AML-193 (cell line): ENCODE measurements at places on chromosomes 12 and 14.

- no peak for DNase-seq
Observed at GRCh38 chr12:18258929-18259328, 2.4 kb upstream of the PIK3C2G start.

- DNase-seq, result no peak
Observed at GRCh38 chr12:43836475-43836989, 651 bp downstream of the TMEM117 start.

DNA sequence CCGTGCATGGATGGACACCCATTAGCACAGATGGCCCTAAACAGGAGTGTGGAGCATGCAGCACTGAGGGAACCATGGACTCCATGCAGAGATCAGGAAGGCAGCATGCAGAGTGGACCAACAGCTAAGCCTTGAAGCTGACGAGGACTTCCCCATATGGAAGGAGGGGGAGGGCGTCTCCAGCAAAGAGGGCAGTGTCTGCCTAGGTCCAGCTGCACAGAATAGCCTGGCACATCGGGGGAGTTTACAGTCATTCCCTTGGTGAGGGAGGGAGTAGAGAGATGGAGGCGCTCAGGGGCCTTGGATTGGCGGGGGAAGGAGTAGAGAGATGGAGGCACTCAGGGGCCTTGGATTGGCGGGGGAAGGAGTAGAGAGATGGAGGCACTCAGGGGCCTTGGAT is 64.5 kb downstream of the ANKRD9 start:
- DNase-seq, result no peak

DNA sequence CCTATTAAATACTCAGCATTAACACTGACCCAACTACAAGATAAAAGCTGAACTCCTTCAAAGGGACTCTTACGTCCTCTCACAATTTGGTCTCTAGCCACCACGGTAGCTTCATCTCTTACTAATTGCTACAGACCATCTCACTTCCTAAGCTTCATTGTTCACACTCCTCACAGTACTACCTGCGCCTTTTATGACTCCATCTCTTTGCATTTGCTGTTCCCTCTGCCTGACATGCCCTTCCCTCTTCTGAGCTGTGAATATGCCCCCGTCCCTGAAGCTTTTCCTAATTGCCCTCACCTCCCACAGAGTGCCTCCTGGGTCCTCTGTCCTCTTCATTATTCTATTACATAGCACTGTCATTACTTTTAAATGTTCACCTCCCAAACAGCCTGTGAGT is 2.5 kb downstream of the EEA1 start:
- no peak for DNase-seq

DNA sequence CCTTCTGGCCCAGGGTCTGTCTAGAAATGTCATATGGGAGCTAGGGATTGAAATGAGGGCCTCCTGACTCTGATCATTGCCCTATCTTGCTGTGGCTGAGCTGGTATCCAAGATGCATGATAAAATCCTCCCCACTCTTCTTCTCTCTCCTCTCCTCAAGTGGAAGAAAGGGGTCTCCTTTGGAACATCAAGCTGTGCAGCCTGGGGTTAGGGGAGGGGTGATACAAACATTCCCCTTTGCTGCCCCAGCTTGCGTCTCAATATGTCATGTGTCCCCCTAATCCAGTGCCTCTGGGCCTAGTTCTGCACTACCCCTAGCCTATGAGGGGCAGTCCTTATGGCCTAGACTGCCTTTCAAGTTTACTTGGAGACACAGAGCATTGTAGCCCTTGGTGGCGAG is 8.5 kb downstream of the RDH16 start:
- DNase-seq, result no peak

GRCh38 chr12:20472102-20472782 is 103.9 kb downstream of the PDE3A start:
- DNase-seq, result no peak

GRCh38 chr12:75542942-75543341 is 31.5 kb upstream of the KRR1 start:
- no peak for DNase-seq

- DNase-seq, result no peak
Observed at GRCh38 chr12:6383572-6384498, at the start of gene LTBR. LTBR (plus strand) TSS chr12:6384162; CDS start chr12:6384359, 197 bp downstream.

- peak; percentile 88 for DNase-seq
Observed at GRCh38 chr14:45249856-45250575, 3.0 kb downstream of the MIS18BP1 start.

GRCh38 chr12:80381121-80381520 is 62.9 kb upstream of the PTPRQ start:
- no peak for DNase-seq

DNA sequence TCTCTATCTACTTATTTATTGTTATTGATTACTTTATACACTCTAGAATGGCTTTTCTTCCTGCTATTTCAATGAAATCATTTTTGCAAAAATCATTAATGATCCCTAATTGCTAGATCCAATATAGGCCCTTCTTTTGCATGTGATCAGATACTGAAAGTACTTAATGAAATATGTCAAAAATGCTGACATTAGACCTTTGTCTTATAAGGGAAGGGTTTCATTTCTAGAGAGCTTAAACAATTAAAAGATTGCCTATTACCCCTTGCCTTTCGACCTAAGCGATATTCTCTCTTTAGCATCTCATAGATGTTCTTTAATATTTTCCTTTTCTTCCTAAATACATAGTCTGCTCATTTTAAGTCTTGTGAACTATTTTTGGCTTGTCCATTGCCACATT is 101.1 kb downstream of the KTN1 start:
- DNase-seq, result no peak

DNA sequence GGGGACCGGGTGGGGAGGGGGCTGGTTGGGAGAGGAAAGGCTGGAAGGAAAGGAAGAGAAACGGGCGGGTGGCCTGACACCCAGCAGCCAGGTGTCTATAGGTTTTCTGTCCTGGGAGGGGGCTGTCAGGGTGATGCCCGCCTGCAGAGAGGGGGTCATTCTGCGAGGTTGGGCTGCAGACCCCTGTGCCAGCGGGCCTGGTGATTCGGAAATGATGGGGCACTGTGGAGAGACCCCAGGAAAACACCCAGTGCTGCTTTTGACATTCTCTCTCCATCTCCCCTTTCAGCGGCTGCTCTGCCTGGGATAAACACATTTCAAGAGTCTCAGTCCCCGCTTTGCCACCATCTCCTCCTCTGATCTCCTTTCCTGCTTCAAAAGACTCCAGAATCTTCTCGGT is 168.5 kb upstream of the RTL1 start:
- DNase-seq, result no peak

DNA sequence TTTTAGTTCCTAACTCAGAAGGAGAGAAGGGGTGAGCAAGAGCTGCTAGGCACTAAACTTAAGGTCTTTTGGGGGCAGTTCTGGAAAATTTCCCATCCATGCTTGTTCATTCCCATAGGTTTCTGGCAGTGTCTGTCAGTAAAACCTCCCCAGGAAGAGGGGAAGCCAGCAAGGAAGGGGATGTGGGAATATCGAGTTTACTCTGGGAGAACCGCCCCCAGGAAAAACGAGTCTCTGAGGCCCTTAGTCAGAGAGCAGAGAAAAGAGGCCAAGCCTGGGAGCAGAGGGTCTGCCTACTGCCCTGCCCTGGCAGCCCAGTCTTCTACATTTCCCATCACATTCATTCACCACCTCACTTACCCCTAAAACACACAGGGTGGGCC is 55.9 kb downstream of the TMCC3 start:
- no peak for DNase-seq

- DNase-seq, result no peak
Observed at GRCh38 chr14:62896932-62897456, 148.3 kb downstream of the KCNH5 start.

DNA sequence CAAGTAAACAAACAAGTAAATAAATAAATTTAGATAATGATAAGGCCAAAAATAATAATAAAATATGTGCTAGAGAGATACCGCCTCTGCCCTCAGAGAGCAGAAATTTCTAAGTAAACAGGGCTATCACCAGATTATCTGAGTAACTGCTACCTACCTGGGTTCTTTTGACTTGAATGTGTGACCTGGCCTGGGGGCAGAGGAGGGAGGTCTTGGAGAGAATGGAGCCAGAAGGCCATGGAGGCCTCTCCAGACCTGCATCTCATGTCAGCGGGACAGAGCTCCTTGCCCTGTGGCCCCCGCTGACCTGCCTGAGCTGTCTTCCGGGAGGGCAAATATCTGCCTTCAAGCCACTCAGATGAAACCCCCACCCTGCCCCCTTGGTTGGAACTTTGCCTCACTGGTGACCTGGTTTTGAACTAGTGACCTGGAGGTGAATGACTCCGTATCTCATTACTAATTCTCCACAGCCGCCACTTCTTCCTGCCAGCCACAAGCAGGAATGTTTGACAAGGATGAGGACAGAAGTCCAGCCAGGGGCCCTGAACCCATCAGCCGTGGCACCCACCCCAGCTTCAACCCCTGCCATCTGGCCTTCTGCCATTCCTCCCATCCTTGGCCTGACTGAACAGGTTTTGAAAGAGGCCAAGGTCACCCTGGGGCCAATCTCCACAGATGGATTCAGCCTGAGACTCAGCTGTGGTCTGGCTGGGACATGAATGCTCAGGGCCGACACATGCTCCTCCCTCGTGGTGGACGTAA is 86.8 kb upstream of the PARP11 start:
- no peak for DNase-seq

DNA sequence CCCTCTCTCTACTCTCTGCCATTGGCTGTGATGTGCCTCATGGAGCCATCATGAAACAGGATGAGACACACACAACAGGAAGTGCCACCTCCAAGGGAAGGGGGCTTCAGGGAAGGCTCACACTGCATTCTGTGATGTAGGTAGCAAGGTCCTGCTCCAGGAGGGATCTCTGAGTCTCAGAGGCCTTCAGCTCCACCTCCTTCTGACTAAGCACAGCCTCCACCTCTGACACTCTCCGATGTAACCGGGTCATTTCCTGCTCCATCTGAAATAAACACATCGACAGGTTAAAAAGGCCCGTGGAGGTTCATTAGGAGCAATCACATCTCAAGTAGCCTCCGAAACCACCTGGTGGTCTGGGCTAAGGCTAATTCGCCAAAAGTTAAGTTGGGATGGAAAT is 93.3 kb downstream of the CIT start:
- no peak for DNase-seq

- no peak for DNase-seq
Observed at GRCh38 chr12:81888961-81889360, 129.8 kb upstream of the PPFIA2 start.

GRCh38 chr12:99553461-99553860 is 94.1 kb upstream of the GARIN6 start:
- no peak for DNase-seq

GRCh38 chr12:75716291-75717025 is 205.0 kb upstream of the KRR1 start:
- no peak for DNase-seq

DNA sequence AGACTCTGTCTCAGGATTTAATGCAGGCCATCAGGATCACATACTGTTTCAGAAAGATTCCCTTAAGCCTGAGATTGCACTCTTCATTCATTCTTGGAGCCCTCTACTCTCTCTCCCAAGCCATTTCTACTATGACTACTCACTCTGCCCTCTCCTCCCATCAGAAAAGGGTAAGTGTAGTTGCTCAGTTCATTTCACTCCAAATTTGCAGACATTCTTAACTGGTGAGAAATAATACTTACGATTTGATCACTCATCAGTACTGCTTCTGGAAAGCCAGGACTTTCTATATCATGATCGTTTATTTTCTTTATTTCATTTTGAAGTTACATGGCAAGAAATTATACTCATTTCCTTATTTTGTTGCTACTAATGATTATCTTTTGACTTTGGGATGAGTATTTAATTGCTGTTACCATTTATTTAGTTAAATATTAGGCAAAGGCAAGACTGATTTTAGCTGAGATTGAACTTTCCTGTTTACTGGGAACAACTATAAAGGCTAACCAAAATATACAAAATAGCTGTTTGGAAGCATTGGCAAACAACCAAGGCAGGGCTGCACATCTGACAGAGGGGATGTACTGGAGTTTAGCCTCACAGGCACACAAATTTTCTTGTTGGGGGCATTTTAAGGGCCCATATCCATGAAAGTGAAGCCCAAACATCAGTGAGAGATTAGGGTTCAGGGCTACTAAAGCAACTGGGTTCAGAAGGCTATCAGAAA is 4.1 kb upstream of the RERG start:
- DNase-seq, result no peak

GRCh38 chr12:90854136-90854689 is 100.8 kb downstream of the CCER1 start:
- peak; percentile 23 for DNase-seq

GRCh38 chr12:25796523-25797000 is 161.9 kb upstream of the RASSF8 start:
- DNase-seq, result no peak

- DNase-seq, result no peak
Observed at GRCh38 chr14:32744811-32745445, 193.8 kb upstream of the NPAS3 start.

DNA sequence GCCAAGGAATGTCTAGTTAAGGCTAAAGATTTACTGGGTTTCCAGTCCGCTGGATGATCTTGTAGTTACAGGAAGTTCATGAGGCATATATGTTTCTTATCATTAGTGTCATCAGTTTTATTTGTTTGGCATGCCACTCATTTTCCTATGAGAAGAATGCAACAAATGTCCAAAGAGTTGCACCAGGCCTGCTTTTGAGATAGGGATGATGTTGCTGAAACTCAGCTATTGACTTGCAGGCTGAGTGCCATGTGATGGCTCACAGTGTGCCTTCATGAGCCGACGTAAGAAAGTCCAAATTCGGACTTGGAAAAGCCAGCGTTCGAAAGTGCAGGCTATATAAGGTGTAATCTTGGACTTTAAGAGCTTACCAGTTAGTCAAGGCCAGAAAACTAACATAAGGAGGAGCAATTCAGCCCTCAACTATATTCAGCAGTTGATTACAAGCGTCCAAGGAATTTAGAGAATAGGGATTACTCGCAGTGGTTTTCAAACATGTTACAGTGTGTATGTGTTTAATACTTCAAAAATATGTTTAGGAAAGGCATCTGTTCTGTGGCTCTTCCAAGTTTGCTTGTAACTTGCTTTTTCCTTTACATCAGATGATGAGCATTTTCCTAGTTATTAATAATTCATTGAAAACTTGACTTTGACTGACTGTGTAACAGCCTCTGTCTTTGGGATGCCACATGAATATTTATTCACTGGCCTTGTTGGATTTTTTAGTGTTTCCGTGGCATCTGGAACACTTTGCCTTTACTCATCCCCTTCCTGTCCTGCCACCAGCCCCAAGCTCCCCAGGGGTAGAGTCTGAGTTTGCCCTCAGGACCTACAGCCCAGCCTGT is 101.3 kb downstream of the LGMN start:
- no peak for DNase-seq
